Activated T-helper 1 cell treated with anti-CD3 and anti-CD28 coated beads, Interleukin-2, amount 50 U/mL, for 16 hours (primary cell): ENCODE measurements at places on chromosomes 16 and 17.

DNA sequence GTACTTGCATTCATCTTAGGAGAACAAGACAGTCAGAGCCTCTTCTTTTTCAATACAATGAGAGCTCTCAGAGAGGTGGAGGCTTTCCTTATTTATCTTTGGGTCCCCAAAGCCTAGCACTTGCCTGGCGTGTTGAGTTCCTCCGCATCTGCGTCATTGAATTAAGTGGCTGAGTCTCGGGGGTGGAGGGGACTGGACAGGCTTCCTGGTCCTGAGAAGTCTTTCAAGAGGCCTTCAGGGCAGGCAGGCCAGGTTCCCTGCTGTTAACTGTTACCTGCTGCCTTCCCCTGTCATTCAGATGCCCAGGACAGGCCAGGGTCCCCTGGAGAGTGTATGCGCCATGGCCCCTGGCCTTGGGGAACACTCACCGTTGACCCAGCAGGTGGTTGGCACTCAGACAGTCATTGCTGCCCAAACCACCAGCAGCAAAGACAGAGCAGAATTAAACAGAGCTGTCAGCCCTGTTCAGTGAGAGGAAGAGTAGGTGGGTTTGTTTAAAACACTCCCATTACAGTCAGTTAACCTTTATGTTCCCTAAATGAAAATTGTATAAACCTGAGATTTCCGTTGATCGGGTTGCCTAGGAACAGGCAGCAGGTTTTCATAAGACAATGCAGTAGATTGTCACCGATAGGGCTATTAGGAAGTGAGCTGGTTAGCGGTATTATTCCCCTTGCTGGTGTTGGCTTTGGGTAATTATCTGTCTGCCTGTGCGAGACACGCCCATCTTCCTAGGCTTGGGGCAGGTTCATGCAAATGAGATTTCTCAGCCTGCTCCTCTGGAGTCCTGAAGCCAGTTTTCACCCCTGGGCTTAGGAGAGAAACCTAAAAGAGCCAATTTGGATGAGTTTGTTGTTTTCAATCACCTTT is 132.7 kb downstream of the CCDC182 start:
- DNase-seq, result no peak

DNA sequence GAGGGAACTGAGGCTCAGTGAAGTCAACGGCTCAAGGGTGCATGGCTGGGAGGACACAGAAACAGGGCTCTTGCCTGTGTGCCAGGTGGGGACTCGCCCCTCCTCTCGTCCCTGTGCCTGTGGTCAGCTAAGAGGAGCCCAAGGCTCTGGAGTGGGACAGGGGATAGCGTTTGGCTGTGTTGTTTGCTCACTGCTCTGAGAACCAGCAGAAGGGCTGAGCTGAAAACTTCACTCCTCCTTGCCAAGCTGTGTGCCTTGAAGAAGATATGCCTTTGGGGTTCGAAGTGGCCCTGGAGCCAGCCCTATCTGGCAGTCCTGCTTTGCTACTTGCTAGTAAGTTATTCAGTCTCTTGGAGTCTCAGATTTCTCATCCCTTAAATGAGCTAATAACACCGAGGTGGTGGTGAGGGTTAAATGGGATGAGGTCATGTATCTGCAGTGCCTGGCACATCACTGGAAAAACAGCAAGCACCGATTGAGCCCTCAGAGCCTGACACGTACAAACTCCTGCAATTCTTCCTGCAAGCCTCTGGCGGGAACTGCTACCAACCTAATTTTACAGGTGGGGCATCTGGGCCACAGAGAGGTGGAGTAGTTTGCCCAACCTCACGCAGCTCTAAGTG is 17.7 kb downstream of the FOXL1 start:
- DNase-seq, result no peak

- DNase-seq, result no peak
Observed at GRCh38 chr16:23595246-23595950, 718 bp downstream of the NDUFAB1 start.

DNA sequence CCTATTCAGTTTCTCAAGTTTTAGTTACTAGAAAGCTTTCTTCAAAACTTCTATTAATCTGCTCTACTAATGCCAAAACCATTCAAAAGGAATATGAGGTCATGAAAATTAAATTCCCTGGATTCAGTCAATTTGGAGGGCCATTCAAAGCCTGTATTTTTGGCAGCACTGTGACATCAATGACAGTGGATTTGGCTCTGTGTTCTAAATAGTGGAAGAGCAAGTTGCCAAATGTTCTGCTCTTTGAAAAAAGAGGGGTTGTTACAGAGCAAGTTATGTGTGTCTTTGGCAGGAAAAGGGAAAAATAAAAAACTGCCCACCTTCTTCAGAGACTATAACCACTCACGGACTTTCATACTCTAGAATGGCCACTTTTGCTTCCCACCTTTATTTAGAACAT is 3.2 kb upstream of the C16orf46 start:
- no peak for DNase-seq

DNA sequence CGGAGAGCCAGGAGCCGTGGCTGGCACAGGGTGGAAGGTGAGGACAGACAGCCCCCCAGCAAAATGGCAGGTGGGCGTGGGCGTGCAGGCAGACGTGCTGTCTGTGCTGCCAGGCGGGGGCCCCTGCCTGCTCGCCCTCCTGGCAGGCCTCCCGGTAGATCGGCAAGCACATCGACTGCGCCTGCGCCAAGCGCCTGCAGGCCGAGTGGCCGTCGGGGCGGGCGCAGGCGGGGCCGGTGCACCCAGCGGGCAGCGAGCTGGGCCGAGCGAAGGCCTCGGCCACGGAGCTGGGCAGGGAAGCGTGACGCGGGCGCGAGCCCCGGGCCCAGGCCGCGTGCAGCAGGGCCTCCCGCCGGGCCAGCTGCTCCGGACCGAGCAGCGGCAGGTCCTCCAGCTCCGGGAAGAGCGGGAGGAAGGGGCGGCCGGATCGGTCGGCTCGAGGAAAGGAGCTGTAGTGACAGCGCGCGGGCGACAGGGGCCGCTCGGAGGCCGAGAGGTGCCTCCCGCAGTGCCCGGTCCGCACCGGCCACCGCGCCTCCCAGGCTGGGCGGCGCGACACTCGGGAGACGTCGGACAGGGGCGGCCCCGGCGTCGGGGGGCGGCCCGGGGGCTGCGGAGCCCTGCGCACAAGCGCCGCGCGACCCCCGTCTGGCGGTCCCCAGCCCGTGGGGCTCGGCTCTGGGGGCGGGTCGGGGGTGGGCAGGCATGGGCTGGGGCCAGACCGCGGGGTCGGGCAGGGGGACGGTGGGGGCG is 16.9 kb downstream of the GRIN2C start:
- DNase-seq, result no peak

DNA sequence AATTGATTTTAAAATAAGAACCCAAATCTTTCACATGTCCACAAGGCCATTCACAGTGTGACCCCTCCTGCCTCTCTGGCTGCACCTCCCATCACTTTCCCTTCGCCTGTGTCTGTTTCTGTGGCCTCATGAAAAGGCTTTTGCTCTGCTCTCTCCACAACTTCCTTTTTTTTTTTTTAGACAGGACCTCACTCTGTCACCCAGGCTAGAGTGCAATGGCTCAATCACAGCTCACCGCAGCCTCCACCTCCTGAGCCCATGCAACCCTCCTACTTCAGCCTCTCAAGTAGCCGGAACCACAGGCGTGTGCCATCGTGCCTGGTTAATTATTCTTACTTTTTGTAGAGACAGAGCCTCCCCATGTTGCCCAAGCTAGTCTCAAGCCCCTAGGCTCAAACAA is 197.1 kb downstream of the ABCC12 start:
- DNase-seq, result no peak

- DNase-seq, result no peak
Observed at GRCh38 chr16:66207139-66207882, 159.2 kb upstream of the CDH5 start.

DNA sequence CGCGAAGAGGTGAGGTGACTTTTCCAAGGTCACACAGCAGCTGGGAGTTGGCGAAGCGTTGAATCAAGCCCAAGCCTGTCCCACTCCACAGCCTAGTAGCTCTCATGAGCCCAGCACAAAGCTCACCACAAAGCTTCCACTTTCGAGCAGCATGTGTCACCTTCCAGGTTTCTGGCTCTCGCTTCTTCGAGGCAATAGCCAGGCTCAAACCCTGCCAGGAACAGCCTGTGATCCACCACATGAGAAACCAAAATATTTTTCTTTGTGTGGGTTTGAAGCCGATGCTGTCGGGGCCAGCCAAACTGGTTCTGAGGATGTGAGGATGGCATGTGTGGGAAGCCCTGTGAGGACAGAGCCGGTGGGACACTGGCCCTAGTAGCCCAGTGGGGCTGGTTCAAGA is 68.1 kb downstream of the COG7 start:
- no peak for DNase-seq

DNA sequence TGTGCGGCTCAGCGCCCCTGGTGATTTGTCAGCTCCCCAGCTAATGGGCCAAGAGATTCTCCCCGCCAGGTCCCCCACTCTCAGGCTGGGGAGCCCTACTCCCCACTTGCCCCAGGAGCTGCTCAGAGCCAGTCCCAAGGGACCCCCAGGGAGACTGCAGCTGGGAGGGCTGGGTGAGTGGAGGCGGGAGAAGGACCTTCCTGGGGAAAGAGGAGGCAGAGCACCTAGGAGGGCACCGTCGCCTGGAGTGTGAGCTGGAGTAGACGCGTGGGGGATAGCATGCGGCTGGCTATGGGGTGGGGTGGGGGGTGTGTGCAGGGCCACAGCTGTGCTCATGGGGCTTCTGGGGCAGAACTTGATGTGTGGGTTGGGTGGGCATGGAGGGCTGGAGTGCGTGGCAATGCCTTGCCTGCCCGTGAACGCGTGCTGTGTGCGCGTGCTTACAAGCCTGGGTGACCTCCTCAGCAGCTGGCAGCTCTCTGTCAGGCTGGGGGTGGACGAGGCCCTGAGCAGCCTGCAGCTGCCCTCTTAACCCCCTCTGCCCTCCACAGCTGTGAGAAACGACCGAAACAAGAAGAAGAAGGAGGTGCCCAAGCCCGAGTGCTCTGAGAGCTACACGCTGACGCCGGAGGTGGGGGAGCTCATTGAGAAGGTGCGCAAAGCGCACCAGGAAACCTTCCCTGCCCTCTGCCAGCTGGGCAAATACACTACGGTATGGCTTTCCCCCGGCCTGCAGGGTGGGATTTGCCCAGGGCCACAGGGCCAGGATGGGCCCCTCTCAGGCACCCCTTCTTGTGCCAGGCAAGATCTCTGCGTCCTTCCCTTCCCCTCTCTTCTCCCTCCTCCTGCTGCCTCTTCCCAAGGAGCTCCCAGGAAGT is 12.9 kb downstream of the GJD3 start:
- DNase-seq, result no peak

DNA sequence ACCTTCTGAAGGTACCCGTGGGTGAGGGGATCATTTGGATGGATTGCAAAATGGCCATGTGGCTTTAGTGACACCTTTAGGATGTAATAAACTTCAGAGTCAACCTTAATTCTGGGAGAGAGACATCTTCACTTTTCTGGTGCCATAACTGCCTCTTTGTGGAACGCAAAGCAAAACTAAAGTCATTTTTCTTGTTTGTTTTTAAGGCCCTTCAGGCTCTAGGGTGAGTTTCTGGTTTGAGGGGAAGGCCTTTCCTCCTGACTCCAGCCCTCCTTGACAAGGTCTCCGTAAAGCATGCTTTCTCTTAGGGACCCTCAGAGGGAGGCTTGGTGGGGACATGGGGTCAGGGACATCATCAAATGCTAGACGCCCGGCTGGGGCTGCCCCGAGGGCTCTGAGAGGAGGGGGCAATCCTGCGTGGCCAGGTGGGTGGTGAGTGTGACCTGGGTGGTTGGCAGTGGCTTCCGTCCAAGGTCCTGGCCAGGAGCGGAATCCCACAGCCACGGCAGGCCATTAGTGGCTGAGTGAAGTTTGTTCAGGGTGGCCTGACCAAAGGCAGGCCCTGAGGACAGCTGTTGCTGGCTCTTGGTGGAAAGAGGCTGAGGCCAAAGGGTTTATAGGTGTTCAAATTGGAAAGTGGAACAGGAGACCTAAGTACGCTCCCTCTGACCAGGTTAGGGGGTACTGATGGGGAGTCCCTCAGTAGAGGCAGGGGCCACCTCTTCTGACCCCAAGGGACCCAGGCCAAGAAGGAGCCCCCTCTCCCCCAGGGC is 112.2 kb downstream of the METRNL start:
- no peak for DNase-seq
